ENCODE measurements at places on chromosomes 2 and 18.

- DNase-seq: no peak
These were observed 110.4 kb downstream of the CDC42EP3 start for GRCh38 chr2:37560863-37561614.

DNA sequence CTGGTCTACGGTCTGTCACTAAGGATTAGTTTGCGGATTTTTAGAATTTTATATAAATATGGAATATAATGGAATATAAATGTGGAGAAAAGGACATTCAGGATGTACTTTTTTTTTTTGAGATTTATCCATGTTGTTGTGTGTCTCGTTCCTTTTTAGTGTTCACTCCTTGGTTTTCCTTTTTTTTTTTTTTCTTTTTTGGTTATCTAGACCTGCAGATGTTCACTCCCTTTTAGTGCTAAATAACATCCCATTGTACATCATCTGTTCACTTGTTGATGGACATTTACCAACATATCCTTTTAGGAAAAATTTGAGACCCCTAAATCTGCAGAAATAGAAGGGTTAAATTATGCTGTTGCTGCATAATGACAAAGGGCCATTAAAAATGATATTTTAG lies 25.5 kb upstream of the RPL37A start:
- no peak for DNase-seq

- DNase-seq: no peak
These were observed 122.6 kb downstream of the CTIF start for GRCh38 chr18:48661421-48661820.

- no peak for DNase-seq
These were observed 5.8 kb upstream of the ASXL3 start for GRCh38 chr18:33571998-33572787.

DNA sequence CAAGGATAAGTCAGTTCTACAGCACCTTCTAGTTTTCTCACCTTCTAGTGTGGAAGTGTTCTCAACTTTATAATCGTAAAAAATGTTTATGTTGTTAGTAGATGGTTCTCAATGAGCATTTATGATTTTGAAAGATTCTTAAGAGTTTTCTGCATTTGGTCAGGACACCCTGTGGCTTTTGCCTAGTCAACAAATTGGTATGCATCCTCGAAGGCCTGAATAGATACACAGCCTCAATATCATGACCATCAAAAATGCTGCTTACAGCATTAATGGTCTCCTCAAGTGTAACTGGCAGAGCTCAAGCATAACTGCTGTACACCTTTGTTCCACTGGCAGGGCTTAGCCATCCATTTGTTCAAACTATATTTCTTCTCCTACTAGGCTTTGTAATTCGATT lies 96.7 kb downstream of the CRACDL start:
- peak; percentile 24 for DNase-seq

- no peak for DNase-seq
These were observed 13.7 kb upstream of the TMEM37 start for GRCh38 chr2:119417908-119418307.

- no peak for DNase-seq
These were observed 148.3 kb downstream of the PLCL1 start for GRCh38 chr2:197952540-197953202.

GRCh38 chr2:238939074-238939473 lies 91.2 kb downstream of the TWIST2 start:
- no peak for DNase-seq

GRCh38 chr2:79292958-79293315 lies 133.4 kb upstream of the REG3A start:
- DNase-seq: no peak

DNA sequence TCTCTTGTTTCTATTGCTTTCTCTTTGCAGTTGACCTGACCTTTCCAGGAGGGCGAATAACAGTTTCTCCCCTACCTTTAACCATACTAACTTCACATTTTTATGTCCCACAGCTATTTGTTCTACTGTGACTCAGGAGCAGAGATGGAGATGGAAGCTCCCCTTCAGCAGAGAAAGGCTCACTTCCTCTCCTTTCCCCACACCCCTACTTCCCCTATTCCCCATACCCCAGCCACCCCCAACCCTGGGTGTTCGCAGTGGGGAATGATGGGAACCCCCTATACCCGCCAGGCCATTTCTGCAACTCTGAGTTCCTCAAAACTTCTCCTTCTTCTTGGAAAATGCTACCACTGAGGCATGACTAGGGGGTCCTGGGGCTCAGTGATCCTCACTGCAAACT lies 285.4 kb upstream of the MGAT5 start:
- DNase-seq: no peak

DNA sequence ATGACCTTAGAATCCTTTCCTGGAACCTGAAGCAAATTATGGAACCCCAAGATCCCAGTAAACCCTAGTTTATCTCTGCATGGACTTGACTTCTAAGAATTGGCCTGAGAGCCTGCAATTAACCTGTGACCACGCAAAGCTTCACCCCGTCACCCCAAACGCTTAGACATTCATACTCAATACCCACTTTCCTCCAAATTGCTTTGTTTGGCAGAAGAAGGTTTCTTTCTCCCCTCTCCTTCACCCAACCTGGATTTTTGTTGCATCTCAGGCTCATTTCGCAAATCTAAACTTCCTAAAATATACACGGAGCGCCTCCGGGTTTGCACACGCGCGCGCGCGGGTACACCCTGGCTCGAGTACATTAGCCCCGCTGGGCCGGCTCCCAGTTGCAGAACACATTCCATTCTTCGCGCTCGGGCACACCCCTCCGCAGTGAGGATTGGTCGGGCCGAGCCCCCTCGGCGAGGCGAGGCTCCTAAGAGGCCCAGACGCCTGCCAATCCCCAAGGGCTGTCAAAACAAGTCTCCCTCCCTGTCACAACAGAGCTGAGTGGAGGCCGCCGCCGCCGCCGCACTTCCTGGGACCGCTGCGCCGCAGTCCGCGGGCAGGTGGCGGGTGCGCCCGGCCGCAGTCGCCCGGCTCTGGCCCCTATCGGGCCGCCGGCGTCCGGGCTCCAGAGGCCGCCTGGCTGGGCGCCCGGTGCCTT lies at the start of gene PLCL1:
Gene PLCL1, plus strand, starts transcription at position 545 of the 709 bp plus-strand sequence.
- peak; percentile 64 for DNase-seq

GRCh38 chr2:45818591-45818990 lies 167.1 kb downstream of the PRKCE start:
- no peak for DNase-seq

GRCh38 chr2:219542931-219543595 lies 546 bp downstream of the CHPF start:
- DNase-seq: no peak

DNA sequence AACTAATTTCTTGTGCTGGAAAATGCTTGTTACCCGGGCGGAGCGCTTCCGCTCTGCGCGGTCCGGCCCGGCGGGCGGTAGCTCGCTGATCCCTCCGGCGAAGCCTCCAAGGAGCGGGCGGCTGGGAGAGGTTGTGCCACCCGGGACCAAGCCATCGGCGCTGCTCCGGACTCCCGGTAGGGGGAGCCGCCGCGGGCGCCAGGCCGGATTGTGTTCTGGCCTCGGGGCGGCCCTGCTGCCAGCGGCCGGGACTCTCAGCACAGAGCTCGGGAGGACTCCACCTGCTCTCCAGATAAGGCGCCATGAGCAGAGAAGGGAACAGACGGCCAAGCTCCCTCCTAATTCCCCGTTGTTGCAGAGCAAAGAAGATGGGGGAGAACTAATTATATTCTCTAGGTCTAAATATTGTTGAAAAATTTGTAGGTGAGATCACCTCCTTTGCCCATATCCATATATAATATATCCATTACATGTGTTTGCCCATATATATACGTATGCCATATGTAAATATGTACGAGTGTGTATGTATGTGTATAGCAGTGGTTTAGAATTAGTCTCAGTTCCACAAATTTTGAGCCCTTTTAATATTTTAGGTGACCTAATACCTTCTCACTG lies 13.8 kb upstream of the SATB2 start:
- no peak for DNase-seq

DNA sequence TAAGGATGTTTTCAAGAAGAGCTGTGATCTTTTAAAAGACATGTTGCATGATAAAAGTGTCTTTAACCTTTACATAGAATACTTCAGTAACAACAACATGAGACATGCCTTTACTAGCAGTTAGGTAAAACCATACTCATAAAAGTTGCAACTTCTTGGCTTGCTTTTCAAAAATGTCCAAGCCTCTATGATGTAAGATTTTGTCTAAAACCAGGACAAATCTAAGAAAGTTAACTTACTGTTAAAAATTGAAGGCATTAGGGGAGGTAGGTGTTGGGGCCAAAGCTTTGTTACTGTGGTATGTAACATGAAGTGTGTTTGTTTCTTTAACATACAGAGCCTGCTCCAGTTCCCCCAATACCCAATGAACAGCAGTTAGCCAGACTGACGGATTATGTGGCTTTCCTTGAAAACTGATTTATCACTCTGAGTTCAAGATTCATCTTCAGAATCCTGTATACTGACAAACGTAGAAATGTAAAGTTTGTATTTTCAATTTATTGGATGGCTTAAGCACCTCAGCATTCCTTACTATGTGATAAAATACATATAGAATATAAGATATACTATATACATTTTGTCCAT lies 11.7 kb downstream of the COPS8 start:
- no peak for DNase-seq

DNA sequence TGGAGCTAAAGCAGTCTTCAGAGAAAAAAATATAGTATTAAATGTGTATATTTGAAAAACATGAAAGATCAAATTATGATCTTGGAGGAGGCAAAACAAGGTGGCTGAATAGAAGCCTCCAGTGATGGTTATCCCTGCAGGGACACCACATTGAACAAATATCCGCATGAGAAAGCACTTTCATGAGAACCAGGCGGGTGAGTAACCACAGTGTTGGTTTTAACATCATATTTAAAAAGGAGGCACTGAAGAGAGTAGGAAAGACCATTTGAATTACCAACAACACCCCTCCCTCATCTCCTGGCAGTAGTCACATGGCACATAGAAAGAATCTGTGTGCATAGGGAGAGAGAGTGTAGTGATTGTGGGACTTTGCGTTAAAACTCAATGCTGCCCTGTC lies 759.6 kb upstream of the NRXN1 start:
- DNase-seq: no peak

- no peak for DNase-seq
These were observed 445.1 kb upstream of the TRIB2 start for GRCh38 chr2:12271589-12271984.

- no peak for DNase-seq
These were observed 35.7 kb downstream of the LYPD6 start for GRCh38 chr2:149365931-149366583.

- DNase-seq: no peak
These were observed 51.1 kb downstream of the WDFY1 start for GRCh38 chr2:223894009-223894408.

- no peak for DNase-seq
These were observed 21.2 kb downstream of the FOSL2 start for GRCh38 chr2:28413899-28414295.

- no peak for DNase-seq
These were observed 564.0 kb upstream of the GCFC2 start for GRCh38 chr2:76274676-76275075.

DNA sequence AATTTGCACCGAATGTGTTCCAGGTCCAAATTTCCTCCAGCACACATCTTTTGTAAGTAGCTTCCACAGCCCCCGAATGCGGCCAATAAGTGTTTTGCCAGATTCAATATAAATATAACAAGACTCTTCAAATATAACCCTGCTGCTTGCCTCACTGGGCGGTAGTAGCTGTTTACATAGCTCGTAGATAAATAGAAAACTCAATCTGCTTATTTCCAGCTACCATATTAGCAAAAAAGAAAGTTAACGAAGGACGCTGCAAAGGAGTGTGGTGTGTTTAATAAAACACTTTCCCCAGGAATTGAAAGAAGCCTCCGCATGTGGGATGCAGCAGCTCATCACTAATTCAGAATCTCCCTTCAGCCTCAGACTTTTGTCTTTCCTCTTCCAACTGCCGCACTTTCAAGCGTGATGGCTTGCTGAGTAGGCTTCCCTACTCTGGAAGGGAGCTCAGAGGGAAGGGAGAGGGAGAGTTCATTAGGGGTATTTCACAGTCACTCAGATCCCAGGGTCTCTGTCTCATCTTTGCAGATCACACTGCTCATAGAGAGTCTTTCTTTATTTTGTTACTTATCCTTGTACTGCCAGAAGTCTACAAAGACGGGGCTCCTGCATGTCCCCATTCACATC lies 367.0 kb downstream of the RND3 start:
- DNase-seq: no peak

All from HS-27A (cell line).